ENCODE measurements at places on chromosomes 13 and 19.

GRCh38 chr19:18502246-18502637 lies 19.6 kb downstream of the ELL start:
- DNase-seq = no peak

GRCh38 chr13:59211606-59212005 lies 952.1 kb downstream of the DIAPH3 start:
- no peak for DNase-seq

GRCh38 chr13:36630181-36630803 lies 43.5 kb upstream of the SERTM1 start:
- DNase-seq = no peak

DNA sequence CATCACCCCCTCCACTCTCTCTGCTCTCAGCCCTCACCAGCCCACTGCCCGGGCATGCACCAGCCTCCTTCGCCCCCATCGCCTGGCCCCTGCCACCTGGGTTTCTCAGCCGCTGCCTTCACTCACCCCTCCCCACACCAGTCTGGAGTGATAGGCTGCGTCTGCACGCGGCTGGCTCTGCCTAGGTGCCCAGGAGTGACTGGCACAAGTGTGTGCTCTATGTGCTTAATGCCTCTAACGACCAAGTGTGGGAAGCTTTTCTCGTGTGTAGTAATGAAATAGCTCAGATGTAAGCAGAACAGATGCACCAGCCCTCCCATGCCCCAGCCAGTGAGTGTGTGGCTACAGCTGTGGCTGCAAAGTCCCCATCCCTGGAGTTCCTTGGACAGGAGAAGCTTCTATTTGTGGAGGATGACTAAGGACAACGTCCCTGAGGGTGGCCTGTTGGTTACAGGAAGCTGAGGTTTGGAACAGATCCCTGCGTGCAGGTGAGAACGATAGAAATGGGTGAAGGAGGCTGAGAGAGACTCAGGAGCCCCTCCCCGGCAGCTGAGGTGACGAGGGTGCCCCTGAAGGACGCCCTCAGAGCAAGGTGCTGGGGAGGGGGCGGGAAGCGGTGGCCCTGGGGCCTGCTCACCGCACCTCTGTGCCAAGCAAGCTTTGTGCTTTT lies 35.6 kb downstream of the ATP11A start:
- no peak for DNase-seq

- DNase-seq = no peak
These were observed 217.6 kb downstream of the PCCA start for GRCh38 chr13:100306434-100306999.

GRCh38 chr13:71309905-71310304 lies 557.1 kb downstream of the DACH1 start:
- no peak for DNase-seq

- no peak for DNase-seq
These were observed 518.4 kb upstream of the SLITRK1 start for GRCh38 chr13:84400706-84401105.

DNA sequence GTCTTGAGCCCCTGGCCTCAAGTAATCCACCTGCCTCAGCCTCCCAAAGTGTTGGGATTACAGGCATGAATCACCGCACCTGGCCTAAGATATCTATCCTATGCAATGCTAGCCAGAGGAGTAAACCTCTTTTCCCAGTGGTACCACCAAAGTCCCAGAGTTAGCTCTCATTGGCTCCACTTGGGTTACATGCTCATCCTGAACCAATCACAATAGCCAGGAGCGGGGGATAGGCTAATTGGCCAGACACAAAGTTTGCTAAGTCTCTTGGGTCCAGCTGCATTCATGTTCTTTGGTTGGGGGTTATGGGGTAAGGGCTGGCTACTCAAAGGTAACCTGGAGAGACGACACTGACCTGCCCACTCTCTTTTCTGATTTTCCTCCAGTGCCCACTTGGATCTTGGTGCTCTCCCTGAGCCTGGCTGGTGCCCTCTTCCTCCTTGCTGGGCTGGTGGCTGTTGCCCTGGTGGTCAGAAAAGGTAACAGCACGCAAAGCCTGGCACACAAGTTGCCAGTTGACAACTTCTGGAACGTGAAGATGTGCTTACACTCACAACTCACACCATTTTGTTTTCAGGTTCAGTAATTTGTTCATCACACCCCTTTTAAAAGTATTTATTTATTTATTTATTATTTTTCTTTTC lies 7.8 kb downstream of the C19orf38 start:
- no peak for DNase-seq
